Nephron progenitor cell (in vitro differentiated cells): ENCODE measurements at places on chromosomes 3 and 15.
A peak's percentile ranks its signal among the peaks of the same experiment; 100 is the strongest.

GRCh38 chr15:69576035-69576526, 123.5 kb downstream of the RPLP1 start:
- DNase-seq: peak; percentile 38

DNA sequence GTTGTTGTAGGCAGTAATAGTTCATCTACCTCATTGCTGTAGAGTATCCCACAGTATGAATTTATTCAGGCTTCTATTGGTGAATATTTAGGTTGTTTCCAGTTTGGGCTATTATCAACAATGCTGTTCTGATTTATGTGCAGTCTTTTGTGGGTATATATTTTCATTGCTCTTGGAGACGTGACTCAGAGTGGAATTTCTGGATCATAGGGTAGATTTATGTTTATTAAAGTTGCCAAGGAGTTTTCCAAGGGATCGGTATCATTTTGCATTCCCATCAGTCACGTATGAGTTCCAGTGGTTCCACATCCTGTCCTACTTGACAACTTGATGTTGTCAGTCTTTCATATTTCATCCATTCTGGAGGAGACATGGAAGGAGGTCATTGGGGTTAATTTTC, 8.4 kb upstream of the HRH1 start:
- no peak for DNase-seq

- no peak for DNase-seq
These were observed 10.3 kb downstream of the ATP11B start for GRCh38 chr3:182803596-182803995.

GRCh38 chr3:32359766-32360492, 31.7 kb upstream of the CMTM7 start:
- DNase-seq: no peak

- no peak for DNase-seq
These were observed 10.6 kb downstream of the XXYLT1 start for GRCh38 chr3:195260280-195260905.
